ENCODE measurements at places on chromosomes 6 and 20. TPM values are rescaled to one million over a fixed set of nuclear protein-coding genes. Genes with fewer than 3 reads are reported as not detected.
A peak's percentile ranks its signal among the peaks of the same experiment; 100 is the strongest.

DNA sequence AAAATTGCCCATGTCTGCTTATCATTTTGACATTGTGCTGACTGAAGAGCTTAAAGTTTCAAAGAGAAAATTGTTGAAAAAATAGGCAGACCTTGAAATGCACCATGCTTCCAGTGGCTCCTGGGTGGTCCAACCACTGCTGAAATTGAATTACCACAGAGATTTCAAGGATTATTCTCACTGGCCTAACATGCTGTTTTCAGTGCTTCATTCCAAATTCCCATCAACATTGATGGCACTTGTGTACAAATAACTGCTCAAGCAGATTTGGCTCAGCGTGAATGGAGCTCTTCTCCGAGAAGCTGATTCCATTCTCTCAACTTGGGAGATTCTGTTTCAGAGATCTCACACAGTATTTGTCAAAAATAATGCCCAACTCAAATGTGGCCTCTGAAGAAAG, 75.5 kb downstream of the LAMA4 start:
- H3K4me1 ChIP-seq, result no peaks in the 10 kb centered on the region
- no peak overlapping the region for H3K4me3 ChIP-seq
- no peak overlapping the region for H3K27ac ChIP-seq
- H3K36me3 ChIP-seq, result no peaks in the 10 kb centered on the region
- H3K27me3 ChIP-seq, result peaks cover 46% of the 10 kb centered on the region
- DNase-seq, result no peak

GRCh38 chr6:33709605-33710295, 1.8 kb downstream of the UQCC2 start:
- peaks cover 33% of the 10 kb centered on the region for H3K4me1 ChIP-seq
- H3K36me3 ChIP-seq, result peaks cover 47% of the 10 kb centered on the region
- peak overlapping the region; percentile 95 for H3K4me3 ChIP-seq
- H3K27me3 ChIP-seq, result peaks cover 4% of the 10 kb centered on the region

GRCh38 chr6:158475344-158476302, 84.3 kb upstream of the TMEM181 start:
- no peak for DNase-seq
- no peak overlapping the region for H3K27ac ChIP-seq
- no peaks in the 10 kb centered on the region for H3K27me3 ChIP-seq
- no peak overlapping the region for H3K4me3 ChIP-seq
- H3K36me3 ChIP-seq, result no peaks in the 10 kb centered on the region
- H3K4me1 ChIP-seq, result no peaks in the 10 kb centered on the region

The TNNC2 gene
- 0.28 TPM for total RNA-seq

GRCh38 chr6:45543298-45544235, 165.8 kb upstream of the SUPT3H start:
- peak overlapping the region; percentile 24 for H3K27ac ChIP-seq
- no peak overlapping the region for H3K4me3 ChIP-seq
- peaks cover 68% of the 10 kb centered on the region for H3K4me1 ChIP-seq
- DNase-seq, result no peak

GRCh38 chr20:54219751-54220426, 12.0 kb downstream of the PFDN4 start:
- no peak for DNase-seq
- peaks cover 28% of the 10 kb centered on the region for H3K36me3 ChIP-seq
- no peaks in the 10 kb centered on the region for H3K27me3 ChIP-seq

The NRSN1 gene
- not detected for total RNA-seq

DNA sequence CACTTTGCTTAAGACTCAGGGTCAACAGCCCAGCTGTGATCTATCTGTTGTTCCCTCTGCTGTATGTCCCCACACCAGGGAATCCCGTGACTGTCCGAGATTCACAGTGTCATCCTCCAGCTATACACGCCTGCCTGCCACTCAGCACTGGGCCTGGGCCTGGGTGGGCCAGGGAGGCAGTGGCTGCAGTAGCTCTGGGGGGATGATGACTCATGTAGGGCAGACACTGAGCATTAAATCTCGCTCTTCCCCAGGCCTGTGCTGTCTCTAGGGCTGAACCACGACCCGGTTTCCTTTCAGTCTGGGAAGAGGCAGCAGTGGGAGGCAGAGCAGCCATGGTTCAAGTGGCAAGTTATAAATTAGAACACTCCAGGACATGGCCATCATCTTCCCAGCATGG, 173.9 kb downstream of the LRFN2 start:
- H3K27me3 ChIP-seq, result no peaks in the 10 kb centered on the region
- no peaks in the 10 kb centered on the region for H3K4me1 ChIP-seq
- H3K27ac ChIP-seq, result no peak overlapping the region

- no peaks in the 10 kb centered on the region for H3K4me1 ChIP-seq
- no peaks in the 10 kb centered on the region for H3K27me3 ChIP-seq
- no peak overlapping the region for H3K27ac ChIP-seq
- H3K4me3 ChIP-seq, result no peak overlapping the region
- peaks cover 10% of the 10 kb centered on the region for H3K36me3 ChIP-seq
Observed at GRCh38 chr6:20952699-20953474, 418.6 kb downstream of the CDKAL1 start.

DNA sequence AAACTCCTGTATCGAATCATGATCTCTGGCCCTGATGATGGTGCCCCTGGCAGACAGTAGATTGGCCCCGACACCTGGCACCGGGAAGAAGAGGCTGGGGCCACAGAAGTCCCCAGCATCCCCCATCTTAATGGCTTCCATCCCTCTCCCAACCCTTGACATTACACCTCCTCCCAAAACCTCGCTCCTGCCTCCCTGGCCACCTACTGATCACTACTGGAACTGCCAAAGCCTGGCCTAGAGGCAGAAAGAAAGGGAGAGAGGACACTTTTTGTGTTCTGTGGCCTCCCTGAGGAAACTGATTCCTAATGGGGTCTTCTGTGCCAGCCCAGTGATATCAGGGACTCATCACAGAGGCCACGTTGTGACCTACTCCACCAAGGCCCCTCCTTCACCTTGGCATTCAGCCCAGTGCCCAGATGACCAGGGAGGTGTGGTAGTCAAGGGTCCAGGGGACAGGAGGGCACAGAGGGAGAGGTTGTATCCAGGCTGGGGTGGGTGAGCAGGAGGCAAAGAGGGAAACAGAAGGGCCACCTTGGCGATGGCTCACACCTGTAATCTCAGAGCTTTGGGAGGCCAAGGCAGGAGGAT, 6.1 kb downstream of the C20orf173 start:
- H3K27ac ChIP-seq, result no peak overlapping the region
- no peaks in the 10 kb centered on the region for H3K27me3 ChIP-seq
- peak; percentile 17 for DNase-seq
- no peaks in the 10 kb centered on the region for H3K36me3 ChIP-seq

GRCh38 chr6:53770780-53771249, 24.0 kb upstream of the LRRC1 start:
- no peak overlapping the region for H3K27ac ChIP-seq
- H3K4me1 ChIP-seq, result no peaks in the 10 kb centered on the region
- no peaks in the 10 kb centered on the region for H3K36me3 ChIP-seq
- H3K27me3 ChIP-seq, result peaks cover 17% of the 10 kb centered on the region
- H3K4me3 ChIP-seq, result no peak overlapping the region
- no peak for DNase-seq

- H3K4me3 ChIP-seq, result no peak overlapping the region
- DNase-seq, result no peak
- H3K27me3 ChIP-seq, result no peaks in the 10 kb centered on the region
Observed at GRCh38 chr20:41436679-41437078, 70.1 kb upstream of the EMILIN3 start.

GRCh38 chr6:92504509-92504908, 914.9 kb downstream of the EPHA7 start:
- no peak overlapping the region for H3K27ac ChIP-seq
- H3K36me3 ChIP-seq, result no peaks in the 10 kb centered on the region
- H3K27me3 ChIP-seq, result no peaks in the 10 kb centered on the region
- no peak for DNase-seq
- no peak overlapping the region for H3K4me3 ChIP-seq

GRCh38 chr6:41286544-41287346, at the start of gene TREM1:
TSS of gene TREM1 (minus strand) at chr6:41286682. CDS start at chr6:41286655, 27 bp downstream.
- H3K36me3 ChIP-seq, result no peaks in the 10 kb centered on the region
- H3K27me3 ChIP-seq, result peaks cover 27% of the 10 kb centered on the region
- no peak for DNase-seq
- no peaks in the 10 kb centered on the region for H3K4me1 ChIP-seq

The CDH4 gene
- not detected for total RNA-seq

The SGK2 gene
- 0.25 TPM for total RNA-seq

DNA sequence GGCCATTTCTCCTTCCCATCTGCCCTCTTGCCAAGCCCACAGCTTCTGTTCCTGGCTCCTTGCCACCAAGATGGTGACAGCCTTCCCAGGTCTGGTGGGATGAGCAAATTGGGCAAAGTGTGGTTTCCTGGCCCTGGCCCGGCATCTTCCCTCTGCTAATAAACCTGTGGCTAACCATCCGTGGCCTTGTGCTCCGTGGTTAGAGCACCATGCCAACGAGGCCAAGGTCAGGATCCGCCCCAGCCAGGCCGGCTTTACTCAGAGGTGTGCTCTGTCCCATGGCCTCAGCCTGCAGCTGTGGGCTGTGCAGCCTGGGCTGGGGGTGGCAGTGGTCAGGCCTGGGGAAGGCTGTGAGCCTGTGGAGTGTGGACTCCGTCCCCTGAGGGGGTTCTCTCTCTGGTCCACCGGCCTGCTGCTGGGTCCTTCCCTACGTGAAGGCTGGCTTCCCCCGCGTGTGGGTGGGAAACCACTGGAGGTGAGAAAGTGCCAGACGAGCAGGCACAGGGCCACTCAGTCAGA, 117.4 kb downstream of the VEGFA start:
- H3K4me3 ChIP-seq, result no peak overlapping the region
- H3K36me3 ChIP-seq, result no peaks in the 10 kb centered on the region
- no peak for DNase-seq
- H3K4me1 ChIP-seq, result no peaks in the 10 kb centered on the region
- H3K27me3 ChIP-seq, result peaks cover 16% of the 10 kb centered on the region
- no peak overlapping the region for H3K27ac ChIP-seq

DNA sequence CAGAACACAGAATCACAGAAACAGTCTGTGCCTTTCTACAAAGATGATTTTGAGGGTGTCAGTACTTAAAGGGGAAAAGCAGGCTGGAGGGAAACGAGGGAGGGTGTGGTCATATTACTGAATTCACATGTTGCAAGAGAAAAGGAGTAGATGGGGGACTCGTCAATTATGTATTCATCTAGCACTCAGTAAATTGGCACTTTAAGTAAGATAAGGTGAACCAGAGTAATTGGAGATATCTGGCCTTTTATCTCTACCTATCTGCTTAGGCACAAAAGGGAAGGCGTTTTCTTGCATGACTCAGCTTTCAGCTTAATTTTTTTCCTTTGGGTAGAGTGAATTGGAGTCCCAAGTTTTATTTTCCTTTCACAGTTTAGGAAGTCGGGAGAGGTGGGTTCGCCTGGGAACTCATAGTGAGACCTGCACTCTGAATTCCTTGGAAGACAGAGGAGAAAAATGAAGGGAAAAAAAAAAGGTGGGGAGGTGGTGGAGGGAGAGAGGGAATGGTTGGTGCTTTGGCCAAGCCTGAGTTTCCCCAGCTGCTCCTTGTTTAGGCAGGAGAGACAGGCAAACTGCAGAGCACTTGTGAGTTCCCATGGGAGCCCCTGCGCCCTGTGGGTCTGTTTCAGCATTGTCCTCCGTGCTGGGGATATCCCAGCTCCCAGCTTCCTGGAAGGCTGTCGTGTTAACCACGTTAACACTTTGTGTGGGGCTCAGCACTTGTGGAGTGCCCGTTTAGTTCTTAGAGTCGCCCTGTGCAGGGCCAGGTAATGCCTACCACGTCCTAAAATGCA, 19.7 kb upstream of the GTSF1L start:
- H3K36me3 ChIP-seq, result no peaks in the 10 kb centered on the region
- DNase-seq, result no peak
- H3K4me3 ChIP-seq, result no peak overlapping the region
- H3K4me1 ChIP-seq, result peaks cover 29% of the 10 kb centered on the region
- no peaks in the 10 kb centered on the region for H3K27me3 ChIP-seq

DNA sequence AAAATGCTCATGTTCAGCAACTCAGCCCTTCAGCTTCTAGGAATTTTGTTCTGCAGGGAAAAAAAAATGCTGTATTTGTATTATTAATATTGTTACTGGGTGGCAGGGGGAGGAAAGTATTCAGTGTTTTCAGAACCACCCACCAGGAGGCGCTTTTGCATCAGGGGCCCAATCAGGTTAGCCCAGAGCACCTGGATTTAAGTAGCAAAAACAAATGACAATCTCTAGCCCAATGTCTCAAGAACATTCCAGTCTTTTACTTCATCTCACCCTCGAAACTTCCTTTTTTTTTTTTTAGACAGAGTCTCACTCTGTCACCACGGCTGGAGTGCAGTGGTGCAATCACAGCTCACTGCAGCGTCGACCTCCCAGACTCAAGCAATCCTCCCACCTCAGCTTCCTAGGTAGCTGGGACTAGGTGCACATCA, 635 bp upstream of the C20orf203 start:
- peaks cover 18% of the 10 kb centered on the region for H3K4me1 ChIP-seq
- no peak overlapping the region for H3K4me3 ChIP-seq
- no peaks in the 10 kb centered on the region for H3K27me3 ChIP-seq
- peak overlapping the region; percentile 33 for H3K27ac ChIP-seq

DNA sequence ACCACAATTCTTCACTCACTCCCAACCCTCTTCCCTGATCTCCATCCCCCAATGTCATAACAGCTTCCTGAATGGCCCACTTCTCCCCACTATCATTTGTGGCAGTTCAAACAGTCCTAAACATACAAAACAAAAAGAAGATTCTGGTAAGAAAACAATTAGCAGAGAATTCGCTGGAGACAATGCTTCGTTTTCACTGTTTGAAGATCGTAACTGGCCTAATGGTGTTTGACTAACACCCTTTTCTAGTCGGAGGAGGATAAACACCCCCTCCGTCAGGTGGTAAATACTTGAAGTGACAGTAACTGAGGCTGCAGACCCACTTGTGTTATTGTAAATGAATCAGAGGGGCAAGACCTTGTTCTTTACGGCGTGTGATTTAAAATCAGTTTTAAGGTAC, 3.8 kb downstream of the EYA2 start:
- peaks cover 59% of the 10 kb centered on the region for H3K27me3 ChIP-seq
- H3K27ac ChIP-seq, result no peak overlapping the region
- no peak for DNase-seq
- H3K4me1 ChIP-seq, result no peaks in the 10 kb centered on the region
- no peaks in the 10 kb centered on the region for H3K36me3 ChIP-seq

The CBLN4 gene
- total RNA-seq, result not detected

GRCh38 chr6:157406661-157407060, 25.7 kb downstream of the ZDHHC14 start:
- H3K36me3 ChIP-seq, result no peaks in the 10 kb centered on the region
- H3K27me3 ChIP-seq, result peaks cover 2% of the 10 kb centered on the region
- no peak overlapping the region for H3K4me3 ChIP-seq

The RSPO4 gene
- total RNA-seq, result not detected

The JARID2 gene
- total RNA-seq, result 55.9 TPM

GRCh38 chr6:111113336-111114086, 26.2 kb downstream of the SLC16A10 start:
- peak overlapping the region; percentile 70 for H3K27ac ChIP-seq
- no peak for DNase-seq
- peaks cover 12% of the 10 kb centered on the region for H3K4me1 ChIP-seq
- H3K36me3 ChIP-seq, result no peaks in the 10 kb centered on the region
- H3K27me3 ChIP-seq, result no peaks in the 10 kb centered on the region
- H3K4me3 ChIP-seq, result no peak overlapping the region

- H3K4me1 ChIP-seq, result no peaks in the 10 kb centered on the region
- no peak overlapping the region for H3K27ac ChIP-seq
- DNase-seq, result no peak
- H3K36me3 ChIP-seq, result no peaks in the 10 kb centered on the region
- H3K4me3 ChIP-seq, result no peak overlapping the region
Observed at GRCh38 chr20:19310541-19310940, 98.1 kb downstream of the SLC24A3 start.

- H3K27me3 ChIP-seq, result no peaks in the 10 kb centered on the region
- H3K4me1 ChIP-seq, result peaks cover 41% of the 10 kb centered on the region
Observed at GRCh38 chr6:33314515-33314942, 651 bp upstream of the TAPBP start.

The FRK gene
- 0.05 TPM for total RNA-seq

- peaks cover 24% of the 10 kb centered on the region for H3K27me3 ChIP-seq
- peaks cover 18% of the 10 kb centered on the region for H3K4me1 ChIP-seq
- H3K27ac ChIP-seq, result no peak overlapping the region
- DNase-seq, result no peak
- H3K36me3 ChIP-seq, result peaks cover 2% of the 10 kb centered on the region
Observed at GRCh38 chr20:10369723-10370090, 64.3 kb downstream of the MKKS start.
